Germinal center (tissue), 1 donor: ENCODE measurements at places on chromosomes 4 and X.

- no peak for DNase-seq
Observed at GRCh38 chrX:151287954-151288353, 109.1 kb upstream of the VMA21 start.

GRCh38 chr4:41144812-41145211 lies 69.5 kb downstream of the APBB2 start:
- DNase-seq = no peak

- no peak for DNase-seq
Observed at GRCh38 chr4:65597697-65598096, 72.6 kb downstream of the EPHA5 start.

DNA sequence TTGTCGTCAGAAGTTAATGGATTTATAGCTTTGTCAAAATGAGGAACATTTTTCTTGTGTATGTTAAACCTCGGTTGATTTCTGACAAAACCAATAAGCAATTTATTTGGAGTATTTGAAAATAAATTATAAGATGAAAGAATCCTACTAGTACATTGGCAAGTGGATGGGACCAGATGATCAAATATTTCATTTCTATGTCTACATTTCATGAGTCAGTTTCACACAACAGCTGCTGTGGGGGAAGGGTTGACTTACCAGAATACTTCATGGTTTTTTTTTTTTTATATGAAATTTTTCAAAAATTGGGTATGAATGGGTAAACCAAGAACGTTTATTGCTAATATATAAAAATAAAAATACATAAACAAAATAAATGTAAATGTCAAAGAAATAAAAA lies 39.4 kb downstream of the RAPGEF2 start:
- DNase-seq = no peak

GRCh38 chrX:107701493-107702121 lies 73.3 kb downstream of the PRPS1 start:
- no peak for DNase-seq
